Left cardiac atrium (tissue), 4 donors: ENCODE measurements at places on chromosomes 7 and 10. TPM values are rescaled to one million over a fixed set of nuclear protein-coding genes. Genes with fewer than 3 reads are reported as not detected.

GRCh38 chr7:153930696-153931095, 121.5 kb upstream of the DPP6 start:
- no peak for DNase-seq

The MAGI2 gene
- total RNA-seq: 7.2 TPM

- DNase-seq: no peak
These were observed 65.7 kb downstream of the AOAH start for GRCh38 chr7:36658335-36659171.

GRCh38 chr10:86340176-86340990, 26.2 kb downstream of the GRID1 start:
- DNase-seq: no peak

- no peak for DNase-seq
These were observed 114.7 kb downstream of the CUX1 start for GRCh38 chr7:101932083-101932482.

The ADAM22 gene
- 3.1 TPM for total RNA-seq

GRCh38 chr10:73989594-73990150, 8.2 kb upstream of the VCL start:
- no peak for DNase-seq

The CISD1 gene
- total RNA-seq: 133 TPM

DNA sequence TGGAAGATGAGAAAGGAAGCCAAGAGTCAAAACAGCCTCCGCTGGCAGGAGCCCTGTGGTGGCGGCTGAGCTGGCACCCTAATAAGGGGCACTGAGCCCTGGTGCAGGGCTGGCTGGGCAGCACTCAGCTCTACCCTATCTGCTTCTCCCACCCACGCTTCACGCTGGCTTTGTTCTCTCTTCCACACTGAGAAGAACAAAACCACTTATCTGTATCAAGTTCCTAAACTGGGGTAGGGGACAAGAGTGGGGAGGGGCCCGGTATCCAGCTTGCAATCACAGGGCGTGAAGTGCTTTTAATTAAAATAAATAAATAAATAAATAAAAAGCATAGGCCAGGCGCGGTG, 52.1 kb downstream of the FAM53B start:
- peak; percentile 27 for DNase-seq

GRCh38 chr10:53690524-53691240, 918.1 kb upstream of the MBL2 start:
- DNase-seq: no peak

The ANKRD1 gene
- total RNA-seq: 3,373 TPM

DNA sequence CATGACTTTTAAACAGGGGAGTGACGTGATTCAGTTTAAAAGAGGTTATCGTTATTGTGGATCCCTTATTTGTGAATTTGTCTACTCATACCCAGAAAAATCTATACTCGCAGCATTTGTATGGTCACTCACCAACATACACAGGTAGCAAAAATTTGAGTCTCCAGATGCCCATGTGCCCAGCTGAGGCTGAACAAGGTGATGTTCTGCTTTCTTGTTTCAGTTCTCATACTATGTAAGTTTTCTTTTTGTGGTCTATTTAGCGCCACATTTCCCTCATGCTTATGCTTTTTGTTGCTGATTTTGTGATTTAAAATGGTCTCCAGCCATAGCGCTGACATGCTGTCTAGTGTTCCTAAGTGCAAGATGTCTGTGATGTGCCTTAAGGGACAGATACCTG, 312.9 kb upstream of the SEMA3A start:
- no peak for DNase-seq
